ENCODE measurements at places on chromosomes 1 and 21.
A peak's percentile ranks its signal among the peaks of the same experiment; 100 is the strongest.

GRCh38 chr1:70093250-70093975, 112.0 kb downstream of the LRRC40 start:
- no peak for DNase-seq

- DNase-seq: no peak
Observed at GRCh38 chr1:244448279-244449036, 3.3 kb downstream of the ADSS2 start.

- no peak for DNase-seq
Observed at GRCh38 chr1:101316799-101317198, 80.0 kb downstream of the S1PR1 start.

DNA sequence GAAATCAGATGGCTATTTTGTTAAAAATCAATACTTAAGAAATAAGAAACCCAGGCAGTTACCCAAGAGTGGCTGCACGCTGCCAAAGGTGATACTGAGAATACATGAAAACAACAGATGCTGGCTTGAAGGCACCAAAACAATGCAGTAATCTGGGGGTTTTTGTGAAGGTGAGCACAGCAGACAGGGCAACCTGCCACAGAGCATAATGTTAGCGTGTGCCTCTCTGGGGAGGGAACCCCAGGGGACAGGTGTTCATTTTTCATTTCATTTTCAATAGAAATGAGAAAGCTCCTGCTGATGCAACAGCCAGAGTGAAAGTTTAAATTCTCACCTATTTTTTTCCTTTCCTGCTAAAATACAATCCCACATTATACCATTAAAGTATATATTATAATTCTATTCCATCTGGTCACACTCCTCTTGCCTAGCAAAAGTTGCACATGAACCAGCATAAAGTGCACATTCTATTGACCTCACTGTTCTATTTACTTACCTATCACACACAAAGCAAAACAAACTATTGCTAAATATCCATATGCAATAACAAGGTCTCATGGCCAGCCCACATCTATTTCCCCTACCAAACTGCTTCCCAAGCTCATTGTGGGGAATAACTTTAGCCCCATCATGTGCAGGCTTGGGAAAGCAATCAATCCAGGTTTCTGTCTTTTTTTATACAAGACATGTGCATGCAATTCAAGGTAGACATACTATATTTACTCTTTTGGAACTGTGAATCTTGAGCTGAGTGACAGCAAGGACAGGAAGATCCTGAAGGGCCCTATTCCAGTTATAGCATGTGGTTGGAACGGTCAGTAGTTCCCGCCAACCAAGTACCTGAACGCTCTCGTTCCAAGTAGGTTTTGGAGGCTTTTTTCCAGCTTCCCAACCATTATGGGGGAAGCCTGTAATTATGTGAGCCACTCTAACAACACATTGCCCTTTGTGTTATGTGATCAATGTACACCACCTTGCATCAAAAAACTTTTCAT, 173.6 kb downstream of the RERE start:
- no peak for DNase-seq

- no peak for DNase-seq
Observed at GRCh38 chr1:43706598-43707189, 642 bp upstream of the ST3GAL3 start.

DNA sequence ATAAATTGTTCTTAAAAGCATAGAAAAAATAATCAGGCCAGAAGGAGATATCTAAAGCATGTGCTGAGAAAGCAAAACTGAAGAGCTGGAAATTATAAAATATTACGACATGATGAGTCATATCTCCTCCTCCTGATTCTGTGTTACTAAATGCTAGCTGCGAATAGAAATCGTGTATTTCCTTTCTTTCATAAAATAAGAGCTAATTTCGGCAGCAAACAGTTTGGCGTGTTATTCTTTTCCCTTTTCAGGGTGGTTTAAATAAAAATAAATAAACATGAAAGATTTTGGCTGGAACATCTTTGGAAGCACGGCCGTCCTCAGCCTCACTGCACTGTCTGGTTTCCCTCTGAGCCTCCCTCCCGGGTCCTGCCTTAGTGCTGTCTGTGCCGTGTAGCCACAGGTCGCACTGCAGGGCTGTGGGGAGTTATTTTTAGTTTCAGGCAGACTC, 56.0 kb downstream of the ADARB1 start:
- DNase-seq: peak; percentile 56

DNA sequence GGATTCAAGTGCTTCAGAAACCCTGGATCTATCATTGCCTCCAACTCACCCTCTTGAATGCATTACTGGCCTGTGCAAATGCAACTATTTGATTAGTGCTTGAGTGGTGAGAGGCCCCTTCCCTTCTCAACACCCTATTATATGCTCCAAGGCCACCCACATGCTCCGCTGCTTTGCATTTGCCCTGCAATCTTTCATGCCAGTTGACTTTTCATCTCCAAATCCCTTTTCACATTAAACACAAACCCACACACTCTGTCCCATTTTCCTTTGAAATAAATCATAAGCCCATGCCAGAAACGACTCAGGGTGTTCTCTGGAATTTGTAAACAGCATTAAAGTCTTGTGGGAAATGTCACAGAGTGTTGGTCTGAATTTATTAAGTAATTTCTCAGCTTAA, 78.9 kb upstream of the CTTNBP2NL start:
- DNase-seq: no peak

GRCh38 chr1:234978397-234979295, 150.0 kb downstream of the TOMM20 start:
- no peak for DNase-seq

GRCh38 chr1:75785320-75785982, 605 bp upstream of the RABGGTB start:
- DNase-seq: no peak

DNA sequence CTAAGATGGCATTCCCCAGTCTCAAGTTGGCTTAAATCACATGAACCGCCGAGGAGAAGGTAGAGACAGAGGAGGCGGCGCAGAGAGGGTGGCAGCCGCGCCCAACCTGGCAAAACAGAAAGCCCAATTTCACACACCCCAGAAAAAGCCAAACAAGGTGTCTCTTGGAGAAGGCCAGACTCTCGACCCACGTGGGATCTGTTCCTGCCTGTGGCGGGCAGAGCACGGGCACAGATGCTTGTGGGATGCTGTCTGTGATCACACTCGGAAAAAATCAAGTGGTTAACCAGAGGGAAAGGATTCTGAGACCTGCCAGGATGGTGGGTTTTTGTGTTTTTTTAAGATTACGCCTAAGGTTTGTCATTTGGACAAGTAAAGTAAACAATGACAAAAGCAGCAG, 80.7 kb downstream of the MRPL37 start:
- DNase-seq: no peak

DNA sequence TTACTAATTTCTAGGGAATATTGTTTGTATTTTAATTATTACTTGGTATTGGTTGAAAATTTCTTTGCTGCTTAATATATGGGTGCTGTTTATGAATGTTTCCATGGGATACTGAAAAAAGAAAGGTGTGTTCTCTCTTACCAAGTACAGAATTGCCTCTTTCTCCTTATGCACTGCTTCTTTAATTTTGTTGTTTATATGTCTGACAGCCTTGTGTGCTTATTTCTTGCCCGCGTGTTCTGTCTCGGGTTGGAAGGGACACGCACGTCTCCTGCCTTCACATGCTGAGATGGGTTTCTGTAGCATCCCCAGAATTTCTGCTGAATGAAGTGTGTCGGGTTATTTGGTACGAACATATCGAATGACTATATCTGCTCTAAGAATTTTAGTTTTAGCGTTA, 51.1 kb downstream of the AGPAT3 start:
- DNase-seq: no peak

- DNase-seq: no peak
Observed at GRCh38 chr1:20365421-20366055, 74.9 kb downstream of the VWA5B1 start.

GRCh38 chr1:172134087-172134731, 286.3 kb upstream of the C1orf105 start:
- no peak for DNase-seq
